GM10248 (cell line): ENCODE measurements at places on chromosomes 1 and 21.

DNA sequence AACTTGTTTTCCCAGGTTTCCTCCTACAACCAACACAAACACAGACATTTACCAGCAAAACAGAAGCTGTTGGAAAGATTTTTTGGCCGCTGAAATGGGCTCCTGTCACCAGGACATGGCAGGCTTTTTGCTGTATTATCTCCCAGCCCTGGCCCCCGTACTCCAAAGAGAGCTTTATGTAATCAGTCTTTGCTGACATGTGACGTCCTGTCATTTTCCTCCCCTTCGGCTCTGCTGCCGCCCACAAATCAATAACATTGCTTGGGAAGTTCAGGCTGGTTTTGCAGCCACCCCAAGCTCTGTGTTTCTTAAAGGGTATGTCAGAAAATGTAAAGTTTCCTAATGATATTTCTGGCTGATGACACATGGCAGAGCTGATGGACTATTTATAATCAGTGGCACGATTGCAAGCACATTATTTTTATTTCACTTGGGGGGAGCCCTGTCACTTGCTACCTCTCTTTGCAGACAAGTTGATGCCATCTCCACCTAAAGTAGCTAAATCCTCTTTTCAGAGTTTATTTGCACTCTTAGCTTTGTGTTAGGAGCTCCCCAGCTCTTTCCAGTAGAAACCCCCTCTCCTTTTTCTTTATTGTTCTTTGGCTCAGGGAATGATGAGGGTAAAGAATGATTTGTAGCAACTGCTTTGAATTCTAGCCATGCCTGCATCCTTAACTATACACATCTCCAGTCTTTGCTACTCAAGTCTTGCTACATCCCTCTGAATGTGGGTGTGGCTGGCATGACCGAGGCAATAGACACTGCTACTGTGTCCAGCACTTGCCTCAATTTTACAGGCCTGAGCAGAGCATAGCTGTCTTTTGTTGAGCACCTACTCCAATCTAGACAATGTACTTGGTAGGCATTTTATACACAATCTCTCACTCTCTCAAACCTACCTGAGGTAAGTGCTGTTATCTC is 67.3 kb downstream of the ELAVL4 start:
- DNase-seq: no peak

DNA sequence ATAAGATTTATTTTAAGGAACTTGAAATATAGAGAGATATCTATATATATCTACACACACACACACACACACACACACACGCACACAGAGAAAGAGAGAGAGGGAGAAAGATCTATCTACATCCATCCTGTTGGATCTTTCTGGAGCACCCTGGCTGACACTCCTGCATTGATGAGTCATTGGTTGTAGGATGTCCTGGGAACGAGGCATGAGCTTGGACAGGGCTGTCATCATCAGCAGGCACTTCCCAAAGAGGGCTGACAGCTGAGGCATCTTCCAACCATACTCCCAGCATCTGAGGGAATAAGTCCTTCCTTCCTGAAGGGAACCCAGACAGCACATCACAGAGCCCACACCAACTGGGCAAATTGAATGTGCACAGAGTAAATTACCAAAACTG is 99.1 kb upstream of the ERG start:
- no peak for DNase-seq

DNA sequence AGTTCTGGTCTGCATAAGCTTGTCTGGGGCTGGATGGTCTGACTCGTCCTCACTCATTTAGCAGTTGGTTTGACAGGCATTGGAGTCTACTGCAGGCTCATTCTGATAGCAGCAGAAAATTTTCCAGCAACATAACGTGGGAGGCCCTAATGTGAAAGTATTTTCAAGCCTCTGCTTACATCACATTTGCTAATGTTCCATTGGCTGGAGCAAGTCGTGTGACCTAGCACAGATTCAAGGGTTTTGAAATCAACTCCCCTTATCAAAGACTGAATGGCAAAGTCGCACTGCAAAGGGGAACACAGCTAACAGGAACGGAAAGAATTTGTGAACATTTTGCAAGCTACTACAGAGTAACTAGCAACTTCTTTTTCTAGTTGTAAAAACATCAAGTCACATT is 2.3 kb upstream of the USH2A start:
- DNase-seq: no peak

DNA sequence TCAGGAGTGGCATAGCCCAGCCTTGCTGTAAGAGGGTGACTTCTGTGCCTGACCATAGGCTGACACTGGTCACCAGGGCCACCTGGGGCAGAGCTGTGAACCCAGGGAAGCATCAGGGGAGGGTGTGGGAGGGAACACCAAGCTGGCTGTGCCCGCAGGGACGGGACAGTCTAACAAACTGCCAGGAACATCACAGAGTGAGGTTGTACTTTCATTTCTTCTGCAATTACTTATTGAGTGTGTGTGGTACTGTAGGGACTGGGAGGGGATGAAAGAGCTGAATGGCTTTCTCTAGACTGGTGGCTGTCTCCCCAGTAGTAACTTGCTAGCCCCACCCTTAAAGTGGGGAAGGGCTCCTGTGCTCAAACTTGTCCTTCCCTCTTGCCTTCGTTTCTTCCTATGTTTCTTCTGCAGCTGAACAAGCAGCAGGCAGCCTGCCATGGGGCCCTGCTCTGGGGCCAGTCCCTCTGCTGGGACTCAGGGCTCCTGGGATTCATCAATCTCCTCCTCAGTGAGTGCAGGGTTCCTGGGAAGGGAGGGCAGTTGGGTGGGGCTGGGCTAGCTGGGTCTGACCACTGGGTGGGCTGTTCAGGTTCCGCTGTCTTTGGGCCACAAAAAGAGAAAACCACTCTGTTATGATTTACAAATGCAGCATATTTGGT is 39.7 kb upstream of the ETV3 start:
- DNase-seq: no peak

DNA sequence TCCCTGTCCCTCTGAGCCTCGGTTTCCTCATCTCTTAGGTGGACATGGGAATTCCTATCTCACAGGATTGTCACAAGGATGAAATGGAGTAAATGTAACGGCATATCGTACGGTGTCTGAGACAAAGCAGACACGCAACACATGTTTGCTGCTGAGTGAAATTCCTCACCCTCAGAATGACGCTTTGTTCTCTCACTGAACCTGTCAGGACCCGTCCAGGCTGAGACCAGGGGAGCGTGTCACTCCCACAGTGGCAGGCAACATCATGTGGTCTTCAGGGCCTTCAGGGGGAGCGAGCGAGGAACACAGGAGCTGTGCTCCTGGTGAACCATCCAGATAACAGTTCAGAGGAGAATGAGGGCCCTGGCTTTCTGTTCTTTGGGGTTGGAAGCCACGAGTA is 74.2 kb downstream of the TOMM20 start:
- no peak for DNase-seq
